ENCODE measurements at places on chromosomes 1 and 21. TPM values are rescaled to one million over a fixed set of nuclear protein-coding genes. Genes with fewer than 3 reads are reported as not detected.

Gene SYTL1
- total RNA-seq: 159 TPM

Gene AGT
- total RNA-seq: not detected

DNA sequence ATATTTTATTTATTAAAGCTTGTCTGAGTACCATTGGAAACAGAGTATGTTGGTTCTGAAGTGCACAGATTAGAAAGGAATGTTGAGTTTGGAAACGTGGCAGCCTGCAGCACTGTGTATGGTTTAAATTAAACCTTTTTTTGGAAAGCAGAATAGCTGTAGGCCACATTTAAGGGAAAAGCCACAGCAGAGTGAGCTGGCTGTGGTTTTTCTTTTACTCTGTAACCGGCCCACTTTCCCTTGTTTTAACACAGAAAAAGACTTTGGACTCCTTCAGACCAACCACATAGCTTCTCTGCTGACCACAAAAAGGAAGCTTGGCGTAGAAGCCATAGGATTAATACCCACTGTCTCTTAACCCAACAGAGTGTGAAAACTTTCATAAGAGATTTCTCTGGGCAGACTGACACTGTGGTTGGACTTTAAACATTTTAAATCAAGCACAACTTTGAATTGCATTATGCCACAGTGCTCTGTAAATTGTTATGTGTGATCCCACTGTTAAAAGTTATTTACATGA lies 75.2 kb downstream of the NFIA start:
- DNase-seq: no peak
- H3K27me3 ChIP-seq: no peaks in the 10 kb centered on the region
- H3K4me1 ChIP-seq: no peaks in the 10 kb centered on the region
- H3K36me3 ChIP-seq: no peaks in the 10 kb centered on the region
- H3K27ac ChIP-seq: no peak overlapping the region
- no peak overlapping the region for H3K4me3 ChIP-seq

- peak overlapping the region; percentile 54 for H3K27ac ChIP-seq
- no peak for DNase-seq
- H3K36me3 ChIP-seq: peaks cover 21% of the 10 kb centered on the region
- H3K27me3 ChIP-seq: no peaks in the 10 kb centered on the region
These were observed 2.3 kb downstream of the PLK3 start for GRCh38 chr1:44802306-44803061.

DNA sequence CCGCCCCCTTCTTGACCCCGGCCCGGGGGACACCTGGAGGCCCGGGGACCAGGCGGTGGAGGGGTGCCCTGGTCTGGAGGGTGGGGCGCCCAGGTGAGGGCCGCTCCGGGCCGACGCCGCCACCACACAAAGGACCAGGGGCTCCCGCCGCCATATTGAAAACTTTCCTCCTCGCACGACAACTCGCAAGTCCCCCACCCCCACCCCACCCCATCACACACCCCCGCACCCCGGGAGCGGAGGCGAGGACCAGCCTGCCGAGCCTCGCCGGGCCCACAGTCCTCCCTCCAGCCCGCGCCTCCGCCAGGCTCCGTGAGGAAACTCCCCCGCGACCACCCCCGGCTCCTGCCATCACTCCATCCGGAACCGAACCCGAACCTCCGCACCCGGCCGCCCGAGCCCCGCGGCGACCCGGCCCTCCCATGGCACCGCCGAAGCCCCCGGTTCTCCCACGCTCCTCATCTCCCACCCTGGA lies 733 bp downstream of the KDM5B start:
- H3K4me3 ChIP-seq: peak overlapping the region; percentile 64
- DNase-seq: peak; percentile 61
- H3K36me3 ChIP-seq: no peaks in the 10 kb centered on the region
- peaks cover 35% of the 10 kb centered on the region for H3K4me1 ChIP-seq

GRCh38 chr1:92853299-92853698 lies 21.5 kb downstream of the RPL5 start:
- H3K4me1 ChIP-seq: peaks cover 4% of the 10 kb centered on the region
- no peak overlapping the region for H3K27ac ChIP-seq
- DNase-seq: no peak

- H3K36me3 ChIP-seq: no peaks in the 10 kb centered on the region
- DNase-seq: no peak
- H3K27me3 ChIP-seq: no peaks in the 10 kb centered on the region
- H3K27ac ChIP-seq: no peak overlapping the region
- no peak overlapping the region for H3K4me3 ChIP-seq
These were observed 25.2 kb downstream of the GPR137B start for GRCh38 chr1:236167578-236167977.

DNA sequence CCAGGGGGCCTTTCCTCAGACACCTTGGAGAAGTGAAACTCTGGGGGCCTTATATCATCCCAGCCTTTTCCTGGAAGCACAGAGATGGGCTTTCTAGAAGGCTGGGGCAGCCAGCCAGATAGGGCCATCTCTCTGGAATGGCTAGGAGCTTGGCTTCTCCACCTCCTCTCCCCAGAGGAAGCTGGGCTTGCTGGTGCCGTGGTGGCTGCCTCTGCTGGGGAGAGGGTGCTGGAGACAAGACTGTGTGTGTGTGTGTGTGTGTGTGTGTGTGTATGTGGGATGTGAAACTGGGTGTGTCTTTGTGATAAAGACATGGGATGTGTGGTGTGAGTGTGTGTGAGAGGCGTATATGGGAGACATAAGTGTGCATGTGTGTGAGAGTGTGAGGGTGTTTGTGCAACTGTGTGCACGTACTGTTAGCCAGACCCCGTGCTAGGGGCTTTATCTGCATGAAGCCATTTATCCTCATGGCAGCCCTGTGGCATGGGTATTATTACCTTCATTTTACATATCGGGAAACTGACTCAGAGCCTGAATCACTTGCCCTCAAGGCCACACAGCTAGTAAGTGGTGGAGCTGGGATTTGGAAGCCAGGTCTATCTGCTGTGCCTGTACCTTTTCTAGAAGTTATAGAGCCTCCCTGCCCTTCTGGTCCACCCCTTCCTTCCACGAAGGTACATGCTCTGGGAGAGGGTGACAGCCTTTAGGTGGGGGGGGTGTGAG lies 44.2 kb downstream of the PTPRU start:
- H3K4me3 ChIP-seq: no peak overlapping the region
- DNase-seq: no peak
- H3K4me1 ChIP-seq: peaks cover 4% of the 10 kb centered on the region
